Hippocampal formation (tissue), 2 donors: ENCODE measurements at places on chromosomes 7 and 10.

DNA sequence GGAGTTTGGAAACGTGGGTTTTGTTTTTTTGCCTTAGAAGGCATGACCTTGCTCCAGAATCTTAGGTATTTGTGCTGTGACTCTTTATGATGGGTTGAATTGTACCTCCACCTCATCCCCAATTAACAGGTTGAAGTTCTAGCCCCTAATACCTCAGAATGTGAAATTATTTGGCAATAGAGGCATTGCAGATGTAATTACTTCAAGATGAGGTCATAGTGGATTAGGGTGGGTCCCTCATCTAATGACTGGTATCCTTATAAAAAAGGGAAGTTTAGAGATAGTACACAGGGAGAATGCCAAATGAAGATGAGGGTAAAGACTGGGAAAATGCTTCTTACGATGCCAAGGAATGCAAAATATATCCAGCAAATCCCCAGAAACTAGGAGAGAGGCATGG, 3.0 kb upstream of the FAM200A start:
- DNase-seq: no peak

GRCh38 chr10:123240250-123240649, 86.0 kb downstream of the BUB3 start:
- no peak for DNase-seq

- no peak for DNase-seq
Observed at GRCh38 chr7:23247603-23248335, 1.2 kb downstream of the GPNMB start.

DNA sequence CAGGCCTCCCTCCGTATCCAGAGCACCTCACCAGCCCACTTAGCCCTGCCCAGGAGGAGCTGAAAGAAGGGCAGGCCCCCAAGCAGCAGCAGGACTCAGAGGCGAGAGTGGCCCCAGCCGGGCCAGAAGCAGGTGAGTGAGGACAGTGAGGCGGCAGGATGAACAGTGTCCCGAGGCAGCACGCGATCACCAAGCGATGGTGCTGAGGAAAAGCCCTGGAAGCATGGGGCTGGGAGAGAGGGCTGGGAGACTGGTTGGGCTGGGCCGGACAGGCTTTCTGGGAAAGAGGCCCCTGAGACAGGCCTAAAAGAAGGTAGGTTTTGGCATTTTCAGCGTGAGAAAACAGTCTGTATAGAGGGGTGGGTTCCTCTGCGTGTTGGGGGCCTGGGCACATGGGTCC, 16.4 kb downstream of the ZNF783 start:
- DNase-seq: no peak

GRCh38 chr10:124420254-124420653, 1.5 kb upstream of the OAT start:
- no peak for DNase-seq

GRCh38 chr10:85604884-85605283, 761.7 kb downstream of the GRID1 start:
- no peak for DNase-seq

GRCh38 chr7:105015390-105015965, 1.5 kb downstream of the KMT2E start:
- DNase-seq: no peak

- DNase-seq: no peak
Observed at GRCh38 chr7:151062399-151063211, 3.2 kb downstream of the SLC4A2 start.

GRCh38 chr7:124152859-124153692, 120.2 kb upstream of the TMEM229A start:
- peak; percentile 2 for DNase-seq

DNA sequence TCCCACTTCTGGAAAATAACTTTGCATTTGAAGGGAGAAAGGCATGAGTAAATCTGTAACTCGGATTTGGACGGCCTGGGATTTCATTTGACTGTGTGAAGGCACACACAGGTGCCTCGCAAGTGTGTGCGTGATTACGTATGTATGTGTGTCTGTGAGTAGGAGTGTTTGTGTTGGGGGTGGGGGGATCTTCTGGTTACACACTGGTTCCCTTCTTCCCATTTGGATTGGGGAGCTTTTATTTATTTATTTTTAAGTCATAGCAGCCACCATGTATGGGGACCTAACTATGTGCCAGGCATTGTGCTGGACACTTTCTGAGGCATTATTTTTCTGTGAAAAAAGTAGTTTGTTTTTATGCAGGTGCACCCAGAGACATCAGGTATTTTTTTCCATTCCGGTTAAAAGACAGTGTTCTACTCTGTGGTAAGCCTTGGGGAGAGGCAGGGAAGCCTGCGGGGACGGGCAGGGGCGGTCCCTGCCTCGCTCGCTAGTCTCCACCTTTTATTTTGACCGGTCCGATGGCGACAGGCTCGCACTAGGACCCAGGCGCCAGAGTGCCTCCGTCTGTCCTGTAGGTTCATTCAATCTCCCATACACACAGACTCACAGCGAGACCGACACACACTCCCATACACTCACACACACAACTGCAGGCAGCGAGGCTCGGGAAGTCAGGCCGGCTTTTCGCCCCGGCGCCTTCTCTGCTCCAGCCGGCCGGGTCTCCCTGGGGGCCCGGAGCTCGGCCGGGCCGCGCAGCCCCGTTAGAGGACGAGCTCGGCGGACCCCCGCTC, at the start of gene MXI1:
Gene MXI1, plus strand, starts transcription at position 595 of the 794 bp plus-strand sequence. CDS start 204 bp downstream, outside the sequence.
- peak; percentile 65 for DNase-seq

DNA sequence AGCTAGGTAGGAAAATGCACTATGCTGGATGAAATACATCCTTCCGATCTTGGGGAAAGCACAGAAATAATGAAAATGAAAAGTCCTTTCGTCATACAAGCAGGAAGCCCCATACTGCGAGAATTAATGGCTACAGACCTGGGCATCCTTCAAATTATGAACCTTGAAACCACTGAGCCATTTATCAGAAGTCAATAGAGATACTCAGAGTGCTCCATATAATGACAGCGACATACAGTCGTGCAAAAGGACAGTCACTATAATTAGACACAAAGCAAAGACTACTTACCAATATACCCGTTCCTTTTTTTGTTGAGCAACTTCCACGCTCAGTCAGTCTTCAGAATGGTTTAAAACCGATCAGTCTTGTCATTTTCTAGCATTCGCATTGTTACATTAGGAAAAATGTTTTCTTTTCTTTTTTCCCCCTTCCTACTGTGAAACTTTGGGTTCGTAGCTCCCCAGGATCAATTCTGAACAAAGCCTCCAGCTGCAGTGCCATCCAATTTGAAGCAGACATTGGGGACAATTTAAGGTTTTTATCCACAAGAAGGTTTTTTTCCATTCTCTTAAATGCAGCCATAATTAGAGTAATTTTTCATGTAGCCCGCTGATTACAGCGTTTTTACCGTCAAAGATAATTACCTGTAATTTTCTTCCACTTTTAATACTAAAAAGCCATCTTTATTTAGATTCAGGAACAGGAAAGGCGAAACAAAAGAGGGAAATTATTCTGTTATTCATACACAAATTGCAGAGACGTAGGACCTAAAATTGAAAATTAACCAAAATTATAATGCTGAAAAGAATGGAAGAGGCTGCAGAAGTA, 6.4 kb downstream of the DLX6 start:
- DNase-seq: no peak

DNA sequence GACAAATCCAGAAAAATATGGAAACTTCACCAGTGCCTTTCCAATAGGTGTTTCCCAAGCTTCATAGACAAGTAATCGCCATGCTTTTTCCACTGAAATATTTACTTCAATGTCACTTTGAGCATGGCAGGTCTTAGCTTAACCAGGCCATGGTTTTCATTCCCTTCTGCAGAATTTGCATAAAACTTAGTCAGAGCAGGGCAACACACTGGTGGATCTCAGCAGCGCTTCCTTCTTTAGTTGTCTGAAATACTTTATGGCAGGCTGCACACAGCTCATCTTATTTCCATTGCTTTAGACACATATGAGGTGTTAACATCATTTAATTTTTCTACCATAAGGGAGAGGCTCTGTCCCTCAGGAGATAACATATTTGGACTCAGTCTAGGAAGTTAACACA, 102.9 kb upstream of the AHR start:
- DNase-seq: no peak

GRCh38 chr10:47018026-47018735, 107.0 kb downstream of the PTPN20 start:
- DNase-seq: no peak

DNA sequence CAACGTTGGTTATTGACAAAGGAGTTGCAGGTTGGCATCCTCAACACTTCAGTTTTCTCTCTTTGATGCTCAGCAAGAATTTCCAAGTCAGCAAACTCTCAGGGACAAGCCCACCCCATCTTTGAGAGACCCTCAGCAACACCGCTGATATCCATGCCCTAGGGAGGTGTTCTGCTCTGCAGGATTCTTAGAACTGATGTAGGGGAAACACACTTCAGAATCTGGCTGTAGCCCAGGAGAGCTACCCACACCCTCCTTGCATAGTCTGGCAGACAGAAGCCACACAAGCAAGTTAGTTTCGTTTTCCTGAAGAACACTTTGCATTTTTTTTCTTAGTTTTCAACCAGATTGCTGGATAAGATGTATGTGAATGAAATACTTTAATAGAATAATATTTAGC, 822 bp downstream of the SAMD9L start:
- DNase-seq: no peak

- no peak for DNase-seq
Observed at GRCh38 chr7:14759785-14760184, 142.8 kb downstream of the DGKB start.

DNA sequence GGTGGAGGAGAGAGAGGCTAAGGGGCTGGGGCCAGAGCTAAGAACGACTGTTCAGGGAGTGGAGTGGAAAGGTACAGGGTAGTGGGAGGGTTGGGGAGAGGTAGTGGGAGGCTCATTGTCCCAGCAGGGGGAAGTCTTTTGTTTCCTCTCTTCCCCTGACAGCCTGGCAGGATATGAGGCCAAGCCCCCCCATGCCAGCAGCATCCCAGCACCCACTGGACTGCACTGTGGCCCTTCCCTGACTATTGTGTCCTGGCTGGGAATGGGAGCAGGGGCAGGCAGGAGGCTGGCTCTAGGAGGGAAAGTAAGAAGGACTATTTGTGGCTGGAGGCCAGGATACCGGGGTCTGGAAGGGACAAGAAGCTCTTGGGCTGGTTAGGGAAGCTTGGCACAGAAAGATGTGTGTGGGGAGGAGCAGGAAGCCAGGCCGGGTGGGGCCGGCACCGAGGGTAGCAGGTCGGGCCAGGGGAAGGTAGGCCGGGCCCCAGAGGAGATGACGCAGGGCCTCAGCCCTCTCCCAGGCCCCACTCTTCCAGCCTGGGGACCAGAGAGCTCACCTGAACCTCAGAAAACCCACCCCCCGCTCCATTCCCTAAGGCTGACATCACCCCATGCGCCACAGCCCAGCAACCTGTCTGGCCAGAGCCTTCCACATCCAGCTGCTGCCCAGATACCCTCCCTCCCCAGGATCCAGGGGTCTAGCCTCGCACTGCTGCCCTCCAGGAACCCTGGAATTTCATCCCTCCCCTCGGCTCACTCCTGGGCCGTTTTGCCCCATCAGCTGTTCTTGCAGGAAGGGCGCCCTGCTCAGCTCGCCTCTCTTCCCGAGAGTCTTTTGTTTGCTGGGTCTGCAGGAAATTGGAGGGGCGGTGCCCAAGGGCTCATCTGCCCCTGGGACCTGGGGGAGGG, 8.8 kb upstream of the EPHB4 start:
- no peak for DNase-seq

DNA sequence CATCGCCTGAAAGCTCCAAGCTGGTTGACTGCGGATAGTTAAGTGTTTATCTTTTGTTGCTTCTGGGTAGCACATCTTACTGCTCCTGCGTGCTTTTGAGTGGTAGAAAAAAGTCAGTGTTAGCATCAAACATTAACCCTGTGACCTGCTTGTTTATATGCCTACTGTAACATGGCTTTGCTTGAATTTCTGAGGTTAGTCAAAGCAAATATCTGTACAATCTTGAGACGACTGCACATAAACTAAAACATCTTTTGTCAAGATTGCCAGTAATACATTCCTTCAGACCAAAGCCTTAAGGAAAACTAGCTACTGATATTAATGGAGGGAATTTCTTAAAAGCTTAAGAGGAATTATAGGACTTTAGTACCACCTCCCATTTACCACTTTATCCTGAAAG, 163.7 kb downstream of the BAMBI start:
- no peak for DNase-seq

DNA sequence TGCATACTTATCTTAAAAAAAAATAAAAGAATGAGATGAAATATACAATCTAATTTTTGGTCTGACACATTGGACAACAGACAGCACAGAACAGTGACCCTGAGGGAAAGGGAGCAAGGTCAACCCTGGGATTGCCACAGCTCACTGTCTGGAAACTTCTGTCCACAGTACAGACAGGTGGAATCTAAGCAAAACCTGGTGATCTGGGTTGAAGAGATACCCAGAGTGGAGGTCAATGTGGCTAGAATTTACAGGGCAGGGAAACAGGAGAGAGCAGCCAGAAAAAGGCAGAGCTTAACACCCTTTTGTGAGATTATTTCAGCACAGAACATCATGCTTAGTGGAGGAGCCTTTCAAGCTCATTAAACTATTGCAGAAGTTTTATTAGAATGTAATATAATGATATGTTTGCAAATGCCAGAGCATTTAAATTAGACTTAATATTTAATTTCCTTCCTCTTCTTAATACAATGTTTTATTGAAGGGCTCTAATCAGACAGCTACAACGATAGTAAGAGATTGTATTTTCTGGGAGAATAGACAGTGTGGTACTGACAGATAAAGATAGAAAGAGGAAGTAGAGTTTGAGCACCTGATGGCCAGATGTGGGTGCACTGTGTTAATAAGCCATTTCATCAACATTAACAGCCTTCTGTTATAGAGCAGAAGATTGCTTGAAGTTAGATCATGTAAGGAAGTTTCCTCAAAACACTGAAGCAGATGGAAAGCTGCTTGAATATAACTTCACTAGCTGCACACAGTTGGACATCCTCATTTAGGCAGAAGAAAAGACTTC, 309.4 kb downstream of the HGF start:
- no peak for DNase-seq

GRCh38 chr10:77383861-77384553, 253.6 kb downstream of the KCNMA1 start:
- DNase-seq: no peak

DNA sequence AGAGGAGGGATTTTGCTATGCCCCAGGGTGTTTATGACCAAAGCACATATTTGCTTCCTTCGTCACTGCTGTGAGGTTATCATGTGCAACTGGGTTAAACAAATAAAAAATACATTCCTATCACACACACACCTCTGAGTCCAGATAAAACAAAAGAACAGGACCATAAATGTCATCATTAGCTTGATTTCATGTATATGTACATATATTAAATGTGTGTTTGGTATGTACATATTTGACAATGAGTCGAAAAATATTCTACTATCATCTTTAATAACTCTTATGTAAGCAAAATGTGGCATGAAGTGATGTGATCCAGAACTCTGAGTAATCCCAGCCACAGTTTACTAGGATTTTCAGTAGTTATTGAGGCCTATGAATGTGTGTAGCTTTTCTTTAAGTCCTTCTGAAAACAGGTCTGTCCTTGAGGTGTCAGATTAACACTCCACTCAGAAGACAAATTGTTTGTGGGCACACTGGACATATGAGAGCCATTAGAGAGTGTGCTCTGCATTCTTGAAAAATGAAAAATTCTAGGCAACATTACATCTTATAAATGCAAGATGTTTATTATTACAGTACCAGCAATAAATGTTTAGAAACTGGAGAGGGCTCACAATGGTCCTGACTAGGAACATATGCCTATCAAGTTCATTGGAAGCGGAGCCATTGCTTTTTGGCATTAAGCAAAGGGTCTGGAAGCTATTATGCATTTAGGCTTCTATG, 335.1 kb upstream of the SEMA3A start:
- no peak for DNase-seq

GRCh38 chr7:27142580-27143022, 880 bp downstream of the HOXA5 start:
- DNase-seq: no peak
